Cardiac atrium fibroblast (primary cell): ENCODE measurements at places on chromosomes 11 and 22. TPM values are rescaled to one million over a fixed set of nuclear protein-coding genes. Genes with fewer than 3 reads are reported as not detected.

OR8D4 gene
- not detected in 2 replicates for total RNA-seq

UPK3A gene
- not detected in 2 replicates for total RNA-seq

NXF1 gene
- total RNA-seq = 19.3 and 20.2 TPM in 2 replicates

MUC15 gene
- not detected in 2 replicates for total RNA-seq

PKNOX2 gene
- 2.5 and 4.7 TPM in 2 replicates for total RNA-seq

PLAAT4 gene
- total RNA-seq = 11.5 and 28.3 TPM in 2 replicates

MPPED2 gene
- not detected in 2 replicates for total RNA-seq

FAT3 gene
- total RNA-seq = 0.18 and 0.49 TPM in 2 replicates

TANGO2 gene
- 25.9 and 27.3 TPM in 2 replicates for total RNA-seq

PTPN5 gene
- total RNA-seq = not detected in 2 replicates

NTM gene
- 1.9 and 5.4 TPM in 2 replicates for total RNA-seq
